ENCODE measurements at places on chromosomes 6 and 20. TPM values are rescaled to one million over a fixed set of nuclear protein-coding genes. Genes with fewer than 3 reads are reported as not detected.

The C4A gene
- 0.89 TPM for total RNA-seq

The IFT52 gene
- total RNA-seq: 34.4 TPM

The RPS6KA2 gene
- 0.16 TPM for total RNA-seq

The EPPIN gene
- total RNA-seq: not detected

Measured in A549 treated with dexamethasone at 1 μM for 4 hours (cell line).